ENCODE measurements at places on chromosomes 1 and 21.

DNA sequence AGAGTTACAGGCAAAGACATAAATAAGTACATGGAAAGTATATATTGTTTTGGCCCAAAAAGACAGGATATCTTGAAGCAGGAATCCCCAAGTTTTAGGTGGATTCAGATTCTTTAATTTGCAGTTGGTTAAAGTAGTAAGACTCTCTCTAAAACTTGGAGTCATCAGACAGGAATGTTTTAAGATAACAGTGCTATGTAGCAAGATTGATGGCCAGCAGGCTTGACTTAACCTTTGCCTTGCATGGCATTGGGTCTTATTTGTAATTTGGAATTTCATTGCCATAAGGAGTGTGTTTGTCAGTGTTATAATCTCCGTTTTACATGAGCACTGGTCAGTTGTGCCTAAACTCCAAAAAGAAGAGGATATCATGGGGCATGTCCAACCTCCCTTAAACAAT lies 727.6 kb upstream of the CHRM3 start:
- no peak for DNase-seq

- DNase-seq: no peak
Measured at GRCh38 chr1:41619511-41620364, 135.3 kb upstream of the EDN2 start.

DNA sequence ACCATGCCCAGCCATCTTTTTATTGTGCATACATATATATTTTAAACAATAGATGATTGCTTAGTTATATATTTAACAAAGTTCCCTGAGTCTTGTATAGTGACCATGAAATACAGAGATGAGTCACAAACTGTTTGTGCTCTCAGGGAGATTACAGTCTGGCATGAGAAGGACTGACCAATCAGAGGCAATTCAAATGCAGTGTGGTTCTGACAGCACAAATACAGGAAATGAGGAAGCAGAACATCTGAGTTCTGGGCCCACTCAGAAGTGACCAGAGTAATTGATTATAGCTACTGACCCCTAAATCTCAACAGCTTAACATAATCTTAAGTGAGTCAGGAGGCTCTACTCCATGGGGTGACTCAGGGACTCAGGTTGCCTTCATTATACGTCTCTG lies 534.5 kb downstream of the OMA1 start:
- DNase-seq: no peak

DNA sequence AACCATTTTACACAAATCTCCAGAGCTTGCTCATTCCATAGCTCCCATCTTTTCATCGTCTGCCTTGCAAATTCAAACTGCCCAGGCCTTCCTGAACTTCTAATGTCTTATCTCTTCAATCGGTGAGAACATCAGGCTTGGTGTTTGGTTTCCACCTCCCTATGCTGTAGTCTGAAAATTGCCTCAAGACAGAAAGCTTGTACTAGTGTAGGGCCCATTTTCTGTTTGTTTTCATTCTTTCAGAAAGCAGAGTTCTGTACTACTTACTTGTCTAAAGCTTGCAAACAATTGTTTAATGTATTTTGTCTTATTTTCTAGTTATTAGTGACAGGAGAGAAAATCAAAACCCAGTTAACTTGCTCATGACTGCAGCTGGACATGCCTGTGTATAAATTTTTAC lies 16.8 kb downstream of the HOOK1 start:
- DNase-seq: no peak

DNA sequence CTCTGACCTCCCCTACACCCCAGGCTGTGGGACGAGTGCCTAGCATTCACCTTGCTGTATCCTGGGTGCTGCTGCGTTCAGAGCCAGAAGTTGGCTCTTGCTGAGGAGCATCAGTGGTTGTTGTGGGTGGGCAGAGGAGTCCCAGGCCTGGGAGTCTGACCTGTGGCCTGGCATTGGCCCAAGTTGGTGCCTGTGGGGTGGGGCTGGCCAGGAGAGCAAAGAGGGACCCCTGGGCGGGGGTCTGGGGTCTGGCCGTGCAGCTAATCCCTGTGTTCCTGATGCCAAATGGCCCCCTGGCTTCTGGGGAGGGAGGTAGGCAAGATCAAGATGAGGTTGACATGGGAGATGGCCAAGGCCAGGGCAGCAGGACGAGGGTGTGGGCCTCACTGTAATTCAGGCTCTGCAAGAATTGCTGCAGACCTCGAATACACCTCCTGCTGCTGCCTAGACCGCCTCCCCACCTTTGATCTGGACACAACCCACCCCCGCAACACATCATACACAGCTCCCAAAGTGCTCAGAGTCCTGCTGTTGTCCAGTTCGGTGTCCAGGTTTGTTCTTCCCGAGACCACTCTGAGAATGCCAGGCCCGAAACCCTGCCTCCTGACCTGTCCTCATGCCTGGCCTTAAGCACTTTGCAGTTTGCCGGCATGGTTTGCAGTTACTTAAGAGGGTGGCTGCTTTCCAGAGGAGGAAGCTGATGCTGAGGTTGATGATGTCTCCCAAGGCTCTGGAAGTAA lies 28.7 kb downstream of the CDK18 start:
- no peak for DNase-seq

- DNase-seq: no peak
Measured at GRCh38 chr1:49190138-49190537, 413.4 kb upstream of the BEND5 start.

DNA sequence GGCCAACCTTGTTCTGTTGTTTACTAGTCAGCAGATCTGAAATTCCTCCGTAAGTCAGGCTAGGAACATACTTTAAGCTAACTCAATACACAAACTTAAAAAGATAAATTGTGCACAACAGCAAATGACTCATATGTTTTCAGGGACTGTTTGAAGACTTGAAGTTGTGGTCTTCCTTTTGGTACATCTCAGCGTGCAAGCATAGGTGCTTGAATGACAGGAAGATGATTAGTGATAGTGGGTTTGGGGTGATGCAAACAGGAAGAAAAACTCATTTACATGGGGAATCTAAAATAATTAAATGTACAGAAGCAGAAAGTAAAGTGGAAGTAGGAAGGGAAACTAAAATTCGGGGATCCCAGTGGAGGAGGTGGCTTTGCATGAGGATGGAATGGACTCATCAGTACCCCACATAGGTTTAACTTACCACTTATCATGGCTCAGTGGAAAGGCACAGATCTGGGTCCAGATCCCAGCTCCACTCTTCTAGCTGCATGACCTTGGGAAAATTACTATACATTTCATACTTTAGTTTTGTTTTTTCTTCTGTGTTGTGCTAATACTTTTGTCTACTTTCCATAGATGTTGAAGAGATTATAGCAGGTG lies 122.3 kb downstream of the XCL2 start:
- no peak for DNase-seq

DNA sequence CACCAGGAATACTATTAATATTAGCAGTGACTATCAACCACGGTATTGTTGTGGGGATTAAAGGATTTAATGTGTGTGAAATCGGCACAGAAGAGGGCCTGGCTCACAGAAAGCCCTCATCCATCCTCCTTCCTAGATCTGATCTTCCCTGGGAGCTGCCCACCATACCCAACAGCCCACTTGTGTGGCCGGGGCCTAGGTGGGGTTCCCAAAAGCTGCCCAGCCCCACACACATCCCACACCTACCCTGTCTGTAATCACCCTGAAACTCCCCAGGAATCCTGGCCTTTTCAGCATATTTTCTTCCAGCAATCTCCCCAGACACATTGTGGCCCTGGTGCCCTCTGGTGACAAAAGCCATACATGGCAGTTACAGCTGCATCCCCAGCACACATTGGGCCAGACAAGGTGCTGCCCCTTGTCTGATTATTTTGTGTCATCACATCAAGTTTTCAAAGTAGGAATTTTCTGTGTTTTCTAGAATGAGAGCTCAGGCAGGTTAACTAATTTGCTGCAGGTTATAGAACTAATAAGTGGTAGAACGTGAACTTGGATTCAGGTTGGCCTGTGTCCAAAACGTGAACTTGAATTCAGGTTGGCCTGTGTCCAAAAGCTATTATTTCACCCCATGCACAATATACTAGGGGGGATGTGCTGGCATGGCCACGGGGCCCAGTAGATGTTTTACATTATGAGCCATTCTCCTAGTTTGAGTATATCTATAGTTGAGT lies 5.3 kb upstream of the SLC6A9 start:
- peak; percentile 28 for DNase-seq

GRCh38 chr1:59804301-59804700 lies 10.4 kb upstream of the HOOK1 start:
- DNase-seq: no peak

- no peak for DNase-seq
Measured at GRCh38 chr1:111227851-111228747, 586 bp downstream of the CHI3L2 start.

DNA sequence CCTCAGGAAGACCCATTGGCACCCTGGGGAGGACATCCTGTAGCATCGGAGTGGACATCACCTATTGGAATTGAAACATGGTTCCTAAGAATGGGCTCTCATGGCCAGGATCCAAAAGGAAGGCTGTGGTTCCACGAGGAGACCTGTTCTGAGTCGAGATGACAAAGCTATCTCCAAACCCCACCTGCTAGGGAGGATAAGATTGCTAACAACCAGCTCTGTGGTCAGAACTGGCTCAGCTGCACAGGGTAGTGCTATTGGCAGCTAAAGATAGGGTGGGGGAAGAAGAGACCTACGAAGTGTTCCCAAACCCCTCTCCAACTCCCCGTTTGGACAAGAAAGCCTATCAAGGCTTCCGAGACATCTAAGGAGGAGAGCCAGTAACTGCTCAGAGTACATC lies 17.7 kb upstream of the C8B start:
- DNase-seq: no peak

GRCh38 chr1:162458236-162458635 lies 39.4 kb upstream of the UHMK1 start:
- DNase-seq: no peak

- DNase-seq: no peak
Measured at GRCh38 chr1:77830946-77831345, 51.5 kb downstream of the MIGA1 start.

DNA sequence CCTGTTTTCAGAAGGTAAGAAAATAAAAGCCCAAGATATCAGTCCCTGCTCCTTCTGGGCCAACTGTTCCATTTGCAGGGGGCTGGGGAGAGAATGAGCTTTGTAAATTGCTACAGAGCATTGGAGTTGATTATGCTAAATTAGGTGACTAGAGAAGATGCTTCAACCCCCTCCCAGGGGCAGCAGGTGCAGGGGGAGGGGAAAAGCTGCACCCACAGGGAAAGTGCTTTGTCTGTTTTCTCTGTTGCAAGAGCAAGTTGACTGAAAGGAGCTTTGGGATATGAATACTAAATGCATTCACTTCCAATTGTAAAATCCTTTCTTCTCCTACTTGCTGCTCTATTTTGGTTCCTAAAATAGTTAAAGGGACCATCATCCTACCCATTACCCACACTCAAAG lies 16.5 kb upstream of the PIGM start:
- no peak for DNase-seq

DNA sequence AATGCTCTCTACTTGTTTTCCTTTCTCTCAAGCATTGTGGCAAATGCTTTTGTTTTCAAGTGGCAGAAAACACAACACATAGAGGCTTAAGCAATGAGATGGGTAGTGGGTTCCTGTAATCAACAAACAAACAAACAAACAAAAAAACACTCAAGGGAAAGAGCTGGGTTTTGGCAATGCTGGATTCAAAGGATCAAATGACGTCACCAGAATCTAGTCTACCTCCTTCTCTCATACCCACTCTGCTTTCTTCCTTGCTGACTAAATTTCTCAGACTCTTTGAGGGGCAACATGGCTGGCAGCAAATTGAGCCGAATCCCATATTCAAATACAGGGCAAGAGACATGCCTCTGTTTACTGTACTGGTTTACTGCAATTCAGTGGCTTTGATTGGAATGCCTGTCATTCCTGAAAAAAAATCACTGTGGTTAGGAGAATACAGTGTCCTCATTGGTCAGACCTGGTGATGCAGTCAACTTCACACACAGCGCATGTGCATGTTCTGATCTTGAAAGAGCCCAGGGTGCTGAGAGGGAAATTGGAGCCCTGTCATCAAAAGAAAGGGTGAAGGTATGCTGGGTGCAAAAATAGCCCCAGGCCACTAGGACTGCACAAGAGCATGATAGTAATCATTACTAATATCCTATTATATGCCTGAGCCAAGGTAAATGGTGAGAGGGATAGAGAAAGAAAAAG lies 356.2 kb downstream of the KCTD3 start:
- DNase-seq: no peak

DNA sequence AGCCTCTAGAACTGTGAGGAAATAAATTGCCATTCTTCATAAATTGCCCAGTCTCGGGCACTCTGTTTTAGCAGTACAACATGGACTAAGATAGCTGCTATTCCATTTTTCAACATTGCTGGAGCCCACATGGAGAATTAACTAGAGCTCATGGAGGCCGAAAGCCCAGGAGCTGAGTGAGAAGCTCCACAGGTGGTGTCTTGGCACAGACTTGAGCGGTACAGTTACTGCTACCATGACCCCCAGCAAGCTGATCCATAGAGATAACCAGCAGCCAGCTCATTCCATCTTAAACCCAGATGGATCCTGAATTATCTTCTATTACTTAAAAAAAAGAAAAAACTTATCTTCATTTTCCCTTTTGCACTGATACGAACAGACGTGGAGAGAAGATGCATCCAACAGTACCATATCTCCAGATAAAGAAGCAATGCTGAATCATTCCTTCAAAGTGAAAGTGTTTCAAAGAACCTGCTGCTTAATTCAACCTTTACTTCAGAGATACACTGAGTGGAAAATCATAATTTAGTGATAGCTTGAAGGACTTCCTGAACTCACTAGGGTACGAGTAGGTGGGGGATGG lies 115.1 kb downstream of the SETD4 start:
- no peak for DNase-seq

DNA sequence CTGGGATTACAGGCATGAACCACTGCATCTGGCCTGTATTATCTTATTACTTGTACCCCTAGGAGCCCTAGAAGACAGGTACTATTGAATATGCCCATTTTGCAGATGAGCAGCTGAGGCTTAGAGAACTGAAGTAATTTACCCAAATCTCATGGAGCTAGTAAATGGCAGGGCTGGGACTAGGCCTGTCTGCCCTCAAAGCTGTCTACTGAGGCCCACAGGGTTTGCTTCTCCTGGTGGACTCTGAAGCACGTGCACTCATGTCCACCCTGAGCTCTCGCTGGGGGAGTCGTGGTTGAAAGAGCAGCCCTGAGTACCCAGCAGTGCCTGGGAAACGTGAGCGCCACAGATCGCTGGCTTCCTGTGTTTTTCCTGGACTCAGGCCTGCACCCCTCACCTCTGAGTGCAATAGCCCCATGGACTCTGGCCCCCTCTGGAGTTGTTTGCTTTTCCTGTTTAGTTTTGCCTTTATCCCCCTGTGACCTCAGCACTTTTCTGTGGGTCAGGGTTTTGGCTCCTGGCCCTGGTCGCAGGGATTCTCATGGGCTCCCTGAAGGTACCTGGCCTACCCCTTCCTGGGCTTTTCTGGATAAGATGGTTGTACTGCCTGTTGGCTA lies 52.4 kb downstream of the ARHGEF10L start:
- no peak for DNase-seq

- no peak for DNase-seq
Measured at GRCh38 chr1:162386292-162387225, 5.0 kb downstream of the C1orf226 start.
